ENCODE measurements at places on chromosomes 12 and 14.
A peak's percentile ranks its signal among the peaks of the same experiment; 100 is the strongest.

GRCh38 chr12:30438601-30439041 is 257.0 kb downstream of the IPO8 start:
- DNase-seq = no peak

- DNase-seq = no peak
Measured at GRCh38 chr12:14225064-14225463, 140.4 kb upstream of the ATF7IP start.

DNA sequence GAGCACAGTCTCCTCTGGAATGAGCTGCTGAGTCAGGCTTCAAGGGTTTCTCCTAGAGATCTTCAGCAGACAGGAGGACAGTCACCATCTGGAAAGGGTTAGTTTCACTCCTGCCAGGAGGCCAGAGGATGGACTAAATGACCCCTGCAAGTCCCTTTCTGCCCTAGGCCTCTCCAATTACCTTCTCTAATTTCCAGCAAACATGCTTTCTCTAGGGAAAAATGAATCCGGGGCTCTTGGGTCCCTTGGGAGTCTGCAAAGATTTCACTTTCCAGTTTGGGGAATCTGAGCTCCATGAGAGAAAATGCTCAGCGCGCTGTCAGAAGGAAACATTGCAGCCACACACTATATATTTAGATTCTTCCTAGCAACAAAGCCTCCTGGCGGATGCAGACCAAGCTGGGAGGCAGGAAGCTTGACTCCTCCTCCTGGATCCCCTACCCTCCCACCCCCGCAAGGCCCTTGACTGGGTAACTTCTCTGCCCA is 184.4 kb upstream of the CCND2 start:
- DNase-seq = no peak

DNA sequence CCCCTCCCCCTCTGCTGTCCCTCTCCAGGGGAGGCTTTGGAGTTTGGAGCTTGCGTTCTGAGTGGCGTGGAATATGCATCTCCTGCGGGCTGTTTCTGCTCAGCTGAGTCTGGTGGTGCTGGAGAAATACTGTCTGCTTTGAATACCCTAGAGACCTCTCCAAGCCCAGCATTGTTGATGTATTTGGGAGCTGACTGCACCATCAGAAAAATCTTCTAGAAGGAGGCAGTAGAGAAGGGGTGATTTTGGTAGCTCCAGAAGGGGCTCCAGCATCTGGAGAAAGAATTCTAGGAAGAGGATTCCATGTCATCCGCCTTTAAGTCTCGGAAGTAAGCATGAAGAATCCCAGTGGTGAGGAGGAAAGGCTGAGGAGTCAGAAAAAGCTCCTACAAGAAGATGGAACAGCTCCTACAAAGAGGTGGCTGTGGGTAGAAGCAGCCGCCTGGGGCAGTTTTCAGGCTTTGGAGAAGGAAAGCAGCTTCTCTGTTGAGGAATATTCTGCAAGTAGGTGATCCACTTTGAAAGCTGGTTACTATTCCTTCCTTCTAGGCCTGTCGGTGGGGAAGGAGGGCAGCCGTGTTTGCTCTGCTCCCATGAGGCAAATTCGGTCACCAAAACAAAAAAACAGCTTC is 9.7 kb downstream of the MLXIP start:
- DNase-seq = no peak

GRCh38 chr12:50740307-50740706 is 23.6 kb upstream of the ATF1 start:
- DNase-seq = no peak

DNA sequence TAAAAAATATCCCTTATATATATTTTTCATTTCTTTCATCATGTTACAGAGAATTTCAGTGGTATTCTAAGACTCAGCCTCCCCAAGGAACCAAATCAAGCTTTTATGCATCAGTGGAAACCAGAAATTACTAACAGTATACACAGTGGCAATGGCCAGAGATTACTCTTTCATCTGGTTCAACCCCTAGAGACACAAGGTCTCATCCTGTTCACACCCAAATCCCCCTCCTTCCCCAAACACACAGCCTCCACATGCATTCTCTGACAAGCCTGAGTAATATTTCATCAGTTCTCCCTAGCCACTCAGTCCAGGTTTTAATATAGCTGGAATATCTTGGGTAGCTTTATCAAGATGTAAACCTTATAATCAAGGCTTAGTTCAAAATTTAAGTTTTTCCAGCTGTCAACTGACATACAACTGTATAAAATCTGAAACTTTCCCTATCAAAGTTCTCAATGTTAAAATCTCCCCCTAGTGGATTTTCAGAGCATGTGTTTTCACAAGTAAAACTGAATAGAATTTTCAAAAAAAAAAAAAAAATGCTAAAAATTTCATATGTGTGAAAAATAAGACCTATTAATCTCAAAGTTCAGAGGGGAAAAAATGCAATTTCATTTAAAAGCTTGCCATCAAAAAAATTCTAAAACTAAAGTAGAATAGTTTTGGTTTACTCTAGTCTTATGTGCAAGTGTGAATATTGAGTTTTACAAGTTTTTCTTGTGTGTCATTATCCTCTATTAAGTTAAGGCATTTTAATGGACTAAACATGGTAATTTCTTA is 10.5 kb upstream of the SSTR1 start:
- peak; percentile 9 for DNase-seq

- DNase-seq = peak; percentile 46
Measured at GRCh38 chr12:40446385-40446784, 221.6 kb downstream of the LRRK2 start.

DNA sequence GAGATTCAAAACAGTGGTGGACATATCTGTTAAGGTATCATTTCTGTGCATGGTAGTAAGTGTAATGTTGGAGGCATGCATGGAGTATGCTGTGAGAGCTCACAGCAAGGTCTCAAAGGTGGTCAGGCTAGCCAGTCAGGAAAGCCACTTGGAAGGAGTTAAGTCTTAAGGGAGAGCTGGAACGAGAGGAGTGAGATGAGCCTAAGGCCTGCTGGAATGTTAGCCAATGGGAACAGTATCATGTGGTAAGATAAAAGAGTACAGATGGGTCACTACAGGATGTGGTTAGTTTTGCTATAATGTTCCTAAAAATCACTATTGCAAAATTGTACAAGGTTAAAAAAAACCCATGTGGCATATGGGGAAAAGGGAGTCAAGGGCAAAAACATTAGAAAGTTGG is 311.7 kb upstream of the E2F7 start:
- DNase-seq = no peak

- no peak for DNase-seq
Measured at GRCh38 chr14:100422556-100423316, 99.6 kb downstream of the SLC25A47 start.

- DNase-seq = peak; percentile 1
Measured at GRCh38 chr14:47674148-47674542, 1.3 kb downstream of the MDGA2 start.

DNA sequence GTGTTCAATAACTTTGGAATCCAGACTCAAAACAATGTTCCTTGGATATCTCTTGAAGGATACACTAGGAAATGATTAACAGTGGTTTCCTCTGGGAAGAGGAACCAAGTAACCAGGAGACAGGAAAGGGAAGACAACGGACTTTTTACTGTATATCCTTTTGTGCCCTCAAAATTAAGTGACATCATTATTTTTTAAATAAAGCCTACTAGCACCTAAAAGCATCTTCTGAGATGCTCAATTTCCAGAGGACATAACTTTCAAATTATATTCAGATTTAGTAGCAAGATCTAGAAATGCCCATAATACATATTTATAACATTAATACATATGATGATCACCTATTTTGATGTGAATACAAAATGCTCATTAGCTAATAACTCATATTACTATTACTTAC is 6.5 kb downstream of the HECTD1 start:
- DNase-seq = no peak

GRCh38 chr14:82447586-82447985 is 913.9 kb upstream of the SEL1L start:
- no peak for DNase-seq

GRCh38 chr14:68553311-68553710 is 239.6 kb downstream of the ZFP36L1 start:
- DNase-seq = no peak

- peak; percentile 50 for DNase-seq
Measured at GRCh38 chr14:96363751-96364336, 518 bp downstream of the GSKIP start.

- no peak for DNase-seq
Measured at GRCh38 chr14:86050072-86050683, 520.2 kb downstream of the FLRT2 start.

DNA sequence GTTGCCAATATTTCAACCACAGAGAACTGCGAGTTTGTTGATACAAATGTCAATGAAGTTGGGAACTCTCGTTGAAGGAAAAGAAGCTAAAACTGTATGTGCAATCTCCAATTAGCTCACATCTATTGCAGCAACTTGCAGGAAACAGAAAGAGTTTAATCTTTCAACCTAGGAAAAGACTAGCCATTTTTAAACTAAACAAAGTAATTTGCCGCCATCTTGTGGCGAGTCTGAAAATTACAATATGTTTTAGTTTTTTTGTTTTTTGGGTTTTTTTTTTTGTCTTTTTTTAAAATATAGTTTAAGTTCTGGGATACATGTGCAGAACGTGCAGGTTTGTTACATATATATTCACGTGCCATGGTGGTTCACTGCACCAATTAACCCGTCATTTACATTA is 131.2 kb upstream of the FOXG1 start:
- DNase-seq = peak; percentile 28
